ENCODE measurements at places on chromosomes 12 and 14.

DNA sequence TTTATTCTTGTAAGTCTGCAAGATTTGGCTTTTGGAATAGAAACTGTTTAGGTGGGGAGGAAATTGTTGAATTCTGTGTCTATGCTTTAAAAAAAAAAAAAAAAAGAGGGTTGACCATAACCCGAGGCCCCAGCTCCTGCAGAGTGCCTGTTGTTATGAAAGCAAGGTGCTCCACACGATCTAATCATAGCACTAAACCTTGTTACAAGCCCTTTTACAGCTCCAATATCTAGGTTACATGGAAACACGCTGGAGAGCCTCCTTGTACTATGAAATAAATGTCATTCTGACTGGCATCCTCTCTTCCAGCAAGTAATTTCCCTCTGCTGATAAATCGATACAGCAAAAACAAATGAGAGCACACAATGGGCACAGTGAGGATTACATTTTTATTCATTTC, 303.1 kb upstream of the SOX5 start:
- DNase-seq = no peak

GRCh38 chr12:74641262-74641661, 103.6 kb downstream of the ATXN7L3B start:
- DNase-seq = no peak

- DNase-seq = no peak
Observed at GRCh38 chr12:13976028-13976584, 5.3 kb downstream of the GRIN2B start.

DNA sequence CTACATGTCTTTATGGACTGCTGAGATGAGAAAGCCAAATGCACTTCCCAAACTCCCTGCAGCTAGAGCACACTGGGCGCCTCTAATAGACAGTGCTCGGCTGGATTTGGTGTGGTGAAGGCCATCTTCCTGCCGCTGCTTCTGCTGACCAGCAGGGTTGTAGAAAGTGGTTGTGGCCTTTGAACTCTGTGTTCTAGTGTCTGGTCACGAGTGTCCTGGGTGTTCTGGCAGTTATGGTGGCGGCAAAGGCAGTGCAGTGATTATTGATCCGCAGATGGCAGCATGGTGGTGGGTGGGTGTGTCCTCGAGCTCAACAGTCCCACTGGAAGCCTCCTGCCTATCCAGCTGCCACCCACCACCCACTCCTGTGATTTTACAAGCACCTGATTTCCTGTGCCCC, 43.4 kb downstream of the SMIM41 start:
- DNase-seq = no peak

DNA sequence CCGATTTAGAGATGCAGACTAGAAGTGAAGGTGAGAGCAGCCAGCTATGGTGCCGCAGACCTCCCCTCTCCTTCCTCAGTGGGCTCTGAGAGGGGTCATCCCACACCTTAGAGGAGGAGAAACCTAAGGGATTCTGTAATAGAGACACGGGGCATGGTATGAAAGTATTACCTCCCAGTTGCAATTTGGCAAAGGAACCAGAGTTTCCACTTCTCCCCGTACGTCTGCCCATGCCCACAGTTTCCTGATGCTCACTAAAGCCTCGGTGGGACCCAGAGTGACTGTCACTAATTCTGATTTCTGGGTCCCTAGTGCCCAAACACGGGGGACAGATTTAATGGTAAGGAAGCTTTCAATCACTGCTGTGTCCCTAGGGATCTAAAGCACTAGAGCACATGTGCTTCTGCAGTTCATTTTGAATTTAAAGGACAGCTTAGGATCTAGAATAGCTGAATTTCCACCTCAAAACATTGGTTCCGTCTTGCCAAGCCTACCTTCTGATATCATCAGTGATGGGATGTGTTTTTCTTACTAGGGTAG, 44.1 kb downstream of the DAD1 start:
- no peak for DNase-seq

DNA sequence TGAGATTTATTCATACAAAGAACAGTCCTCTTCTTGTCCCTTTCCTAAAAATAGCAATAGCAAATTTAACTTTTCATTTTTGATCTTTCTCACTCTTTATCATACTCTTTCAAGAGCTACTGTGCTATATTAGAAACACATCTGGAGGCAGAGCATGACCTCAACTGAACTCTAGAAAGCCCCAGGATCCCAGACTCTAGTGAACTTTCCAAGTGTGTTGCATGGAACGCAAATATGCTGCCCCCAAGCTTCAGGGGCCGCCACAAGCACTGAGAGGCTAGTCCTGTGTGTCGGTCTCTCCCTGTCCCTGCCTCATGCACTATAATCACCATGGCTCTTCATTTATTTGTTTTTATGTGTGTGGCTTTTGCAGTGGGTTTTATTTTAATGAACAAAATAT, 38.7 kb upstream of the ZNF641 start:
- DNase-seq = no peak

DNA sequence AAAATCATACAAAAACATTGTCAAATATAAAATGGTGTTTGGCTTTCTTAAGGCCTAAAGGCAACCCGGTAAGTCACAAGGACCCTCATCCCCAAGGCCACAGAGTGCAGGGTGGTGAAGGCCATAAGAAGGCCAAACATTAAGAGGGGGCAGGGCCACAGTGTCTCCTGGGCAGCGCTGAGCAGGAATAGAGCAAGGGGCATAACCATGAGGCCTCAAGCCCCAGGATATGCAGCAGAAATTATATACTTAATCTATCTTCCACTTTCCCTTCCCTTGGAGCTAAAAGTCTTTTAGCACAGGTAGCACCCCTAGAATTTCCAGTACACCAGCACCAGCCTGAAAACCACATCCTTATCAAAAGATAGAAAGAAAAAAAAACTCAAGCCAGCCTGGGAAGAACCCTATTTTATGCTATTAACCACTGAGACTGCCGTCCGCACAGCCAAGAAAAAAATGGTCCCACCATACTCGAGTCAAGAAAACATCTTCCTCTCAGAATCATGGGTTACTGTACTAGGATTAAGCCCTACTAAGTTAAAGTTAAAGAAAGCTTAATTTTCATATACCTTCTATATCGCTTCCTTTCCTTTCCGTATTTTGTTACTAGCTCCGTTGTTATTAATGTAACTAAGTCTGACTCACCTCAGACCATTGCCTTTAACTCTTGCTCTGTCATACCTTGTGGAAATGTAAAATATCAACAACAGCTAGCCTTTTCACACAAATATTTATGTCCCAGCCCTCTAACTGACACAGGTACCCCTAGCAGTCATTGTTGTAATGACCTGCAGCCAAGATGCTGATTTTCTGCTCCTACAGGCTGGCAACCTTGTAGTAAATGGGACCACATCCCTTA, 20.1 kb downstream of the KLRK1 start:
- DNase-seq = no peak

GRCh38 chr14:45072126-45072525, 11.8 kb upstream of the PRPF39 start:
- no peak for DNase-seq

DNA sequence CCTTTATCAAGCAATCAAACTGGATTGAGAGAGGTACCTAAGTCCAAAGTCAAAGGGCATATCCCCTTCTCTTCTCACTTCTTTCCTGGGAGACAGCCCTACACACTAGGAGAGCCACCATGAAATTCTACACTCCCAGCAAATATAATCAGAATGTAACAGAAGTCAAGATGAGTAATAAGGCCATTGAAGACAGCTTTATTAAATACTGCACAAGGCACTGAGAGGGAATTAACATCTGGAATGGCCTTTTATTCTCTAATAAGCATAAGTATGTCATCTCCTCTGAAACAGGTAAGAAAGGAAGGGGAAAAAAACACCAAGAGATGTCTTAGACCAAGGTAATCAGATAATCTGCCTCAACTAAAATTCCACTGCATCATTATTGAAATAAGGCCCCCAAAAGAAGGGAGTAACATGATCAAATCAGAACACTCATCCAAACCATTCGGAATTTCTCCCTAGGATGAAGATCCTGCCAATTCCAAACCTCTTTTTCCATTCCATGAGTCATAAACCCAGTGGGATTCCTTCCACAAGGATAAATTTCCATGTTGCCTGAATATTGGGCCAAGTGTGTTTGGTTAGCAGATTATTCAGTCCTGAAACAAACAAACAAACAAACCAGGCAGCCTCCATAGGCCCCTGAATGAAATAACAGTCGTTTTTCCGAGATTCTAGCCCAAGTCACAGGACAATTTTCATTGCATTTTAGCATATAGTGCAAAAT, 19.9 kb downstream of the SLC35F4 start:
- DNase-seq = no peak

GRCh38 chr14:58072288-58073071, 79.5 kb downstream of the ARMH4 start:
- DNase-seq = peak; percentile 64

DNA sequence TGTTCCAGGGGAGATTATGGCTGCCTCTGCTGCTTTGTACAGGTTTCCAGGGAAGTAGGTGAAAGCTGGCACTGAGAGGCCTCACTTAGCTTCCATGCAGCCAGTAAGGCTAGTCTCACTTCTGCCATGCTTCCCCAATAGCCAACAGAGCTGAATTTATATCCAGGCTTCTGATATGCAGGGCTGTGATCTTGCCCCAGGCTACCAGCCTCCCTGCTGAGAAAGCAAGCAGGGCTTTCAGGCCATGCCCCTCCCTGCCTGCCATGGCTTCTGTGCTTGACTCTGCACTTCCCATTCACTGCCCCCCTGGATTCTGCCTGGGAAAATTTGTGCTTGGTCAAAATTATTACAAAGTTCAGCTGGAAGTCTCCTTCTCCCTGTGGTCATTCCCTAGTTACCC, 302.1 kb upstream of the FBXO33 start:
- no peak for DNase-seq

- DNase-seq = no peak
Observed at GRCh38 chr14:95069547-95069946, 87.8 kb downstream of the DICER1 start.

DNA sequence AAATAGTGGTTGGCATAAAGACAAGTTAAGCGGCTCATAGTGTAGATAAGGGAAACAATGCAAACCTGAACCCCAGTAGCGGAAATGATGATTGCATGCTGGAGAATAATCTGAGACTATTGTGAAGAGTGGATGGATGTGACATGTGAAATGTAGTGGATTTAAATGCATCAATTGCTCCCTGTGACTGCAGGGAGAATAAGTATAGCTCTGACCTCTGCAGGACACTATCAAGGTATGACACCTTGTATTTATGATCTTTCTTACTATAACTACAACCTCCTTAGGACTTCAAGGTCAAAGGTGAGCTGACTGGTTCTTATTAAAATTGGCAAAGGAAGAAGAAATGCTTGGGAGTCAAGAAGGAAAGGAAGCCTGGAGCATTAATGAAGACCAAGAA, 285.6 kb downstream of the GRIN2B start:
- DNase-seq = no peak

DNA sequence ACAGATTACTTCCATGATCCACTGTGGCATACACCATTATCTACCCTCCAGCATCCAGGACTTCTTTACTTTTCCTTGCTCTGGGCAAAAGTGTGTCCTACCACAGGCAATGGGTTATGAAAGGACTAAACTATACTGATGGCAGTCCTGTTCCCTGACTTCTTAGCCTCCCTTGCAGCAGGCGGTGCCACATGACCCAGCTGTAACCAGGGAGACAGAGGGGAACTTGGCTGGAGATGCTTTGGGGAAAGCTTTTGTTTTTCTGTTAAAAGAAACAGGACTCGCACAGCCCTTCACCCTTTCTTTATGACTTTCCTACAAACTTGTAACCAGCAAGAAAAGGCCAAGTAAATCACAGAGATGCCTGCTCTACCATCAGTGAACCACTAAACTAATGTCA, 394.4 kb downstream of the PCNX1 start:
- no peak for DNase-seq

- no peak for DNase-seq
Observed at GRCh38 chr14:91866511-91867295, 633 bp downstream of the TC2N start.

DNA sequence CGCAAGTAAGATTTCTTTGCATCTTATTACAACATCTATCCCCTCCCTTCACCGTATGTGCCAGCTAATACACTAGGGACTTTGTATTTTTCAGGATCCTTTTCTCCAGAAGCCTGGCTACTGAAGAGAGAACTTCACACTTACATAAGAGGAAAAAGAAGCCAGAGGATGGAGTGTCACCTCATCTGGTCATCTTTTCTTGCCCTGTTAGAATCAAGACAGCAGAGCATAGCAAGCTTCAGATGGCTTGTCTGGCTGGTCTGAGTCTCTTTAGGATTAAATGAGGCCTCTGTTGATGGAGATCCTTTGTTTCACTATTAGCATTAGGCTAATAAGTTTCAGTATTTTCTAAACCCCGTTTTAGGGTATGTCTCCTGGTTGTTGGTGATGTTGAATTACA, 14.4 kb upstream of the AACS start:
- no peak for DNase-seq

DNA sequence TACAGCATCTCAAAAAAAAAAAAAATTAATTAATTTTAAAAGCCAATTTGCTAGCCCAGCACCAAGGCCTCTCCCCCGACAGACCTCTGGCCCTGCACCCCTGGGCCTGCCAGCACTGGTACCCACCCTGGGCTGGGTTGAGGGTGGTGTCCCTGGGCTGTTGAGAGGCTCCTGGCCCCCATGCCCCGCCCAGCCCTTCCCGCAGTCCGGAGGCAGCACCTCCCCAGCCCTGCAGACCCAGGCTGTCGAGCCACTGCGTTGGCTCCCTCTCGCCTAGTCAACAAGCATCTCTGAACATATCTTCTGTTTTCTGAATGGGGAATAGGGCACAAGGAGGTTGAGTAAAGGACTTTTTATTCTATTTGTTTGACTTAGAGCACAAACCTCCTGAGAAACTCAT, 87.1 kb downstream of the FBXL14 start:
- no peak for DNase-seq

DNA sequence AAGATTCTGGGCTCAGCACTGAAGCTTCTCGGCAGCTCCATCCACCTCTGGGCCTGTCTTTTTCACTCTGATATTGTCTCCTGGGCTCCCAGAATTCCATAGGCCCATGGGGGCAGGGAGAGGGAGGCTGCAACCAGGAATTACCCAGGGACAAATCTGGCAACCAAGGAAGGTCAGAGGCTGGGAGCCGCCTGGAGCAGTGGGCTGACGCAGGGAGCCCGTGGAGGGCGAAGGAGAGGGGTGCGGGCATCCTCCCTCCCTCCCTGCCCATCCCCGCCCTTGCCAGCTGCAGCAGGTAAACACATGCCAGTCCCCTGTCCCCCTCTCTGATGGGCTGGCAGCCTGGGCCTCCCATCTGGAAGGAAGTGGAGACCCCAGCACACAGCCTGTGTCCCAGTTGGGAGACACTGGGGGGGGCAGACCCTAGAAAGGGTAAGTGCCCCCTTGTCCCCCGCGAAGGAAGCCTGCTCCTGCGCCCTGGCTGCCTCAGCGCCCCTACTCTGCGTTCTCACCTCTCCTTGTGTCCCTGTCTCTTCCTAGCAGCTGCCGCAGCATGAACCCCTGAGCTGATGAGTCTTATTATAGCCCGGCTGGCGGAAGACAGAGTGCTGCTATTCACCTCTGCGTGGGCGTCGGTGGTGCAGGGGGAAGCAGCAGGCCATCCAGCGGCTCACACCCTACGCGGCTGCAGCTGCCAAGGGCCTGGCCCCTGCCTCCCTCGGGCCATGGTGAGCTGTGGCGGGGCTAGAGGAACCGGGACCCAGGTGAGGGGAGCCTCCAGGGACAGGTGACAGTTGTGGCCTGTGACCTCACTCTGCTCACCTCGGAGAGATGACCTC, 6.7 kb downstream of the LRTM2 start:
- no peak for DNase-seq
